ENCODE measurements at places on chromosomes 12 and 14.

GRCh38 chr12:7092229-7092985 is at the start of gene C1R:
Gene C1R (minus strand): TSS chr12:7092445. CDS start chr12:7092388, 57 bp downstream.
- peak; percentile 41 for DNase-seq

- peak; percentile 30 for DNase-seq
These were observed 14.7 kb upstream of the TEAD4 start for GRCh38 chr12:2944401-2945047.

DNA sequence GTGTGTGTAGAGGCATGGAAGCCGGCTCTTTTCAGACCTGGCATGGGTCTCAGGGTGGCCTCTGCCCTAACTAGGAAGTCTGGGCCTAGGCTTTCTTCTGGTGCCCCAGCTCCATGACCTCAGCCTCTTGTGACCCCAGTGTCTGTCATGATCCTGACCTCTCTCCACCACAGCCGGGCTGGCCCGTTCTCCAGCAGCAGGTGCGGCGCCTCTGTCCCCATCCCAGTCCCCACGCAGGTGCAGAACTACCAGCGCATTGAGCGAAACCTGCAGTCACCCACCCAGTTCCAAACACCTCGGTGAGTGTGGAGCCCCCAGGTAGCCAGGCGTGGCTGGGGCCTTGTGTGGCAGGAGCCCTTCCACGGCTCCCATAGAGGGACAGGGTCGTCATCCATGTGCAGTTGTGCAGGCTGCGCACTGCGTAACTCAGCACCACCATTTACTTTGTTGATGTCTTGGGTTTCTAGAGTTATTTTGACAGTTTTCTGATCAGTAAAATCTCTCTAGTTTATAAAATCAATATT is 14.8 kb upstream of the PUS1 start:
- DNase-seq: no peak

DNA sequence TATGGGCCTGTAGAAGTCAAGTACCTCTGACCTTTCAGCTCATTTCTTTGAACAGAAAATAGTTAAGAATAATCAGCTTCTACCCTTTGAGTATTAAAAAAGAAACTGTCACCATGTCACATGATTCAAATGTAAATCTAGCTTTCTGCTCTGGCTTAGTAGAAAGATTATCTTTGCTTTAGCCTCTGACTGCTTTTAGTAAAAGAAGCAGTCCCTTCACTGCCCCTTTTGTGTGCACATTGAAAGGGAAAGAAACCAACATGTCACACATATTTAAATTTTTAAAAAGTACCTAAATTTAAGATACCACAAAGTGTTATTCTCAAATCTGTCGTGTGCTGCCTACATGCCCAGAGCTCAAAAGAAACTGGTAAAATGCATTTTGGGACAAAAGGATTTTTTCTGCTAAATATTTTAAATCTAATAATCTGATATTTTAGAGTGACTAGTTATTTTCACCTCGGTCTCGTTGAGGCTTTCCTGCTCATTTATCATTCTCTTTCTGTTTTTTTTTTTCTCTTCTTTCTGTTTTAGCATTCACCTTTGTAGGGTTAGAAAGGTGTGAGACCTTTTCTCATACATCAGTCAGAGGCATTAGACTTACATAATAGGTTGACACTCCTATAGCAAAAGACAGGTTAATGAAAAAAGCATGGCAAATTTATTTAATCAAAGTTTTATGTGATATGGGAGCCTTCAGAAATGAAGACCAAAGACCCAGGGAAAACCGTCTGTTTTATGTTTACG is 41.3 kb downstream of the SLC16A7 start:
- no peak for DNase-seq

GRCh38 chr12:116062698-116063097 is 214.8 kb downstream of the MED13L start:
- DNase-seq: no peak

DNA sequence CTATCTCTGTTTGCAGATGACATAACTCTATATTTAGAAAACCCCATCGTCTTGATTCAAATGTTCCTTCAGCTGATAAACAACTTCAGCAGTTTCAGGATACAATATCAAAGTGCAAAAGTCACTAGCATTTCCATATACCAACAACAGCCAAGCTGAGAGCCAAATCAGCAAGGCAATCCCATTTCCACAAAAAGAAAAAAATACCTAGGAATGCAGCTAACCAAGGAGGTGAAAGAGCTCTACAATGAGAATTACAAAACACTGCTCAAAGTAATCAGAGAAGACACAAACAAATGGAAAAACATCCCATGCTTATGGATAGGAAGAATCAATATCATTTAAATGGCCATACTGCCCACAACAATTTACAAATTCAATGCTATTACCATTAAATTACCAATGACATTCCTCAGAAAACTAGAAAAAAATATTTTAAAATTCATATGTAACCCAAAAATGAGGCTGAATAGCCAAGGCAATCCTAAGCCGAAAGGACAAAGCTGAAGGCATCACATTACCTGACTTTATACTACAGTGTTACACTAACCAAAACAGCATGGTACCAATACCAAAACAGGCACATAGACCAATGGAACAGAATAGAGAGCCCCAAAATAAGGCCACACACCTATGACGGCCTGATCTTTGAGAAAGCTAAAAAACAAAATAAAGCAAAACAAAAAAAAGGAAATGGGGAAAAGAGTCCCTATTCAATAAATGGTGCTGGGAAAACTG is 901.7 kb downstream of the LRFN5 start:
- no peak for DNase-seq
